ENCODE measurements at places on chromosomes 5 and 9.

DNA sequence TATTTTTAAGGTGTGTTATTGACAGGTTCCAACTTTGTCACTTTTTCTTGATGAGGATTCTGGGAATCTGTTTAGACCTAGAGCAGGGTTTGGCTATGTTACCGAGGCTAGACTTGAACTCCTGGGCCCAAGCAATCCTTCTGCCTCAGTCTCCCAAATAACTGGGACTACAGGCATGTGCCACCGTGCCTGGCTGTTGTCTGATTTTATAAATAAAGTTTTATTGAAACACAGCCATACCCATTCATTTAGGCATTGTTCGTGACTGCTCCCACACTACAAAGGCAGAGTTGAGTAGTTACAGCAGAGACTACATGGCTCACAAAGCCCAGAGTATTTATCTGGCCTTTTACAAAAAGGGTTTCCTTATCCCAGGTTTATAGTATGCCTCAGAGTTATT is 80.5 kb upstream of the TTC23L start:
- DNase-seq: no peak

GRCh38 chr5:143871672-143872071 is 59.7 kb downstream of the HMHB1 start:
- DNase-seq: no peak

- DNase-seq: no peak
These were observed 22.6 kb downstream of the MRRF start for GRCh38 chr9:122287214-122287720.

GRCh38 chr9:104778802-104779201 is 14.9 kb downstream of the NIPSNAP3B start:
- no peak for DNase-seq

- DNase-seq: no peak
These were observed 18.9 kb downstream of the DPYSL3 start for GRCh38 chr5:147490989-147491388.

DNA sequence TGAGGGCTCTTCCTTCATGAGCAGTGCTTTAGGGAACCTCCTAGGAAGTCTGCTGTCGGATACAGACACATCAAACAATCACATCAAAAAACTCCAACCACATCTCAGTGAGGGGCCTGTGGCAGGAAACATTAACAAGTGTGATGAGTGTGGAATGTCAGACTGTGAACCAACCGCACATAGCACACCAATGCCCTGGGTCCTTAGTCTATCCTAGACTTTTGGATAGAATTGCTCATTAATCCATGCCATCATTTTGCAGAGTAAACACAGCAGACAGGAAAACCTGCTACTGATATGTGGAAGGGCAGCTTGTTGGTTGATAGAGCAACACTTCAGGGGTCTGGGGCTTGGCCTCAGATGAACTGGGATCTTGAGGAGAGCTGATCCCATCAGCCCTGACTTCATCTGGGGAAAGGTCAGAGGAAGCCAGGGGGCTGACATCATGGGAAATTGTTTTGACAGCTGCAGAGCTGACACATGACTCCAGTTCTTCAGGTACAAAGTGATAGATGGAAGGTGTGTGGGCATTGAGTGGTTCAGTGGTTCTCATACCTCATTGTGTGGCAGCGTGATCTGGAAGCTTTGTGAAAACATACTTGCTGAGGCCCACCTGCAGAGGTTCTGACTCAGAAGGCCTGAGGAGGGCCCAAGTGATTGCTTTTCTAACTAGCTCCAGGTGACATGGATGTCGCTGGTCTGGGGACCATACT is 193.3 kb downstream of the DIRAS2 start:
- DNase-seq: no peak

DNA sequence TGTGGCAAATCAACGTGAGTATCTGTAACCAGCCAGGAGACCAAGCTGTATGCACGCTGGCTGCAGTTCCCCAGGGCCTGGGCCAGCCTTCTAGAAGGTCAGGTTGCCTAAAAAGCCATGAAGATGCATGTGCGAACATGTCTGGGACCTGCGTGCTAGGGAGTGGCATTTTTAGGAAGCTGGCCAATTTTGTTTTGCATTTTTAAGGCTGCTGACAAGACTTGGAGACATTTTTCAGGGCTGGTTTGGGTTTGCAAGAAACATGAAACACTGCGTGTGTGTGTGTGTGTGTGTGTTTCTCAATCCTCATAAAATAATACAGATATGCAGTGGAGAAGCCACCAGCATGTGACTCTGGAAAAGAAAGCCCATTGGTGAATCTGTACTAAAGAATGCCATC is 5.1 kb downstream of the TGFBI start:
- DNase-seq: no peak

- no peak for DNase-seq
These were observed 201.2 kb upstream of the ARRDC3 start for GRCh38 chr5:91584352-91584751.

- no peak for DNase-seq
These were observed 724 bp downstream of the NR2F1-AS1 start for GRCh38 chr5:93580063-93580926.

- DNase-seq: no peak
These were observed 136.3 kb upstream of the RASEF start for GRCh38 chr9:83199240-83199639.

DNA sequence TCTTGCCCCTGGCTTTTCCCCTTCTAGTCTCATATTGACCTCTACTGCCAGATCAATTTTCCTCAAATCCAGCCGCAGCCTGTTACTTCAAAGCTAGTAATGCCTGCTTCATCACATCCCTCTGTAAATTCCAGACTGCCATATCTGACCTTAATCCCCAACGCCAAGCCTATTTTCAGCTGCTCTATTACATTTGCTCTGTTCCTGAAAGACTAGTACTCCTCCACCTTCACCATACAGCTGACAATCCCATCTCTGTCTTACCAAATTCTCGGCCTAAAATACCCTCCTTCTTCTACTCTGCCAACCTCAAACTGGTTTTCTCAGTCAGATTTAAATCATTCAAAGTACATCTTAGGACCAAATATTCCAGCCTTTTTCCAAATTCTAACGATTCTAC is 420.2 kb downstream of the RAB3C start:
- DNase-seq: no peak

GRCh38 chr5:142934051-142934762 is 164.0 kb downstream of the ARHGAP26 start:
- no peak for DNase-seq

- no peak for DNase-seq
These were observed 16.5 kb upstream of the RLN2 start for GRCh38 chr9:5321058-5321457.

DNA sequence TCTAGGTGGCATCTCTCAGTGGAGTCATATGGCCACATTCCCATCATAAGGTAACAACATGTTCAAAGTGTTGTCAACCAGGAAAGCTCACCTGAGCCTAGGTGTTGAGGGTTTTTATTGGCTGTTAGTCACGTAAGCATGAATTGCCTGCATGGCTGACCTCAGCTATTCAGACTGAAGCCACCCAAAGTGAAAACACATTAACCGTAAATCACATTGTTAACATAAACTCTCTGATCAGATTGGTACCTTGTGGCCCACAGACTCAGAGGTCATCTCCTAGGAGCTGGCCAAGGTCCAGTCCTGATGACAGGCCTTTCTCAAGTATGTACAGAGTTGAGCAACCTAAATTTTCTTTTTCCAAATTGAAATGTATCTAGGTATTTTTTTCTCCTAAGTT is 26.7 kb downstream of the SRFBP1 start:
- no peak for DNase-seq

DNA sequence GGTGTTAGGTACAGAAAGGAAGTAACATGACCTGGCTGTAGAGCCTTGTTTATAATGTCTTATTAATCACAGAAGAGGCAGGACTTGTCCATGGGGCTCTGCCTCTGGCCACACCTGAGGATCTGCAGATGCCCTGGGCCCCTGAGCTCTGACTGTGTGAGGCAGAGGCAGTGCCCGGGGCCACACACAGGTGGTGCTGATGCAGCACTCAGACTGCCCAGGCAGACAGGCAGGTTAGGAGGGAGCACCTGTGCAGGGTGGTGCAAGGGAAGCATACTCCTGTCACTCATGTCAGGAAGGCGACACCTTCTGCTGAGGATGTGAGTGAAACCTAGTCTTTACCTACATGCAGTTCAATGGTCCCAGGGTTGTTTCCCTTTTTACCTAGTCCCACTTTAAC is 88.7 kb downstream of the CFAP90 start:
- no peak for DNase-seq

- DNase-seq: no peak
These were observed 244.4 kb downstream of the FSTL4 start for GRCh38 chr5:133367984-133368383.

- no peak for DNase-seq
These were observed 219.1 kb downstream of the NDUFS4 start for GRCh38 chr5:53779541-53779981.

DNA sequence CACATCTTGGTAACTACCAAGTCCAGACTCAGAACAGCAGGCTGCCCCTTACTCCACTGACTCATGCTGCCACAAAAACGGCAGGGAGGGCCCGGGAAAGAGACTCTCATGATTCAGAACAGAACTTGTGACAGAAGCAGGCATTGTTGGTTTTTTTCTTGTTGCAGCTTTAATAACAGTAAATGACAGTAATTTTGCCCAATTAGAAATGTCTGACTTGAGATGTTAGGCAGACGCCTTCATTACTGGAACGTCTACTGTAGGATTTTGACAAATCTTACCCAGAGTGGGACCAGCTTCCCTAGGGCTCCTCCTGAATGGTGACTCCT is 77.9 kb downstream of the SEMA5A start:
- DNase-seq: no peak

DNA sequence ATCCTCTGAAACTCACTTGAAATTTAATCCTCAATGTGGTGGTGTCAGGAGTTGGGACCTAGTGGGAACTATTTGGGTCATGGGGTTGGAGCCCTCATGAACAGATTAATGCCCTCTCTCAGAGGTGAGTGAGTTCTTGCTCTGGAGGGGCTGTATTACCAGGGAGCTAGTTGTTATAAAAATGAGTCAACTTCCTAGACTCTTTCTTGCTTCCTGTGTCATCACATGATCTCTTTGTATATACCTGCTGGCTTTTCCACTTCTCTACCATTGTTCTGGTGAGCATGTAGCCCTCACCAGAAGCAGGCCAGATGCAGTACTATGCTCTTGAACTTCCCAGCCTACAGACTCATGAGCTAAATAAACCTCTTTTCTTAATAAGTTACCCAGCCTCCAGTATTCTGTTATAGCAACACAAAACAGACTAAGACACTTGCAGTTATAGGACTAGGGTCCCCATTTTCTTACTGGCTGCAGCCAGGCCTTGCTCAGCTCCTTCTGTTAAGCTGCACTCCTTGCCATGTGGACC is 127.5 kb downstream of the SUSD1 start:
- no peak for DNase-seq

DNA sequence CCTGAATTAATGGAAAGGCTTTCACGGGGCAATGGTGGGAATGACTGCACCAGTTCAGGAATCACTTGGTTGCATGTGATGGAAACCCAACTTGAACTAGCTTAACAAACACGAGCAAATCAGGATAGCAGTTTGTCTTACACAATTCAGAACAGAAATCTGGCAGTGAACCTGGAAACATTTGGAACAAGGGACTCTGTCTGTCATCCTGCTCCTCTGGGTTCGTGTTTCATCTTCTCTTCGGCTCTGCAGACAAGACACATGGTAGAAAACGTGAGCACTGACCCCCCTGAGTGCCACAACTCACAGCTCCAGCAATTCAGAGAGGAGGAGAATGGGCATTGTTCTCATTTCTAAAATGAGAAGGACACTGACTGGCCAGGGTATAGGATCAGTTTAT is 218.1 kb upstream of the NREP start:
- DNase-seq: no peak

GRCh38 chr5:154811239-154811638 is 39.2 kb downstream of the FAXDC2 start:
- no peak for DNase-seq

DNA sequence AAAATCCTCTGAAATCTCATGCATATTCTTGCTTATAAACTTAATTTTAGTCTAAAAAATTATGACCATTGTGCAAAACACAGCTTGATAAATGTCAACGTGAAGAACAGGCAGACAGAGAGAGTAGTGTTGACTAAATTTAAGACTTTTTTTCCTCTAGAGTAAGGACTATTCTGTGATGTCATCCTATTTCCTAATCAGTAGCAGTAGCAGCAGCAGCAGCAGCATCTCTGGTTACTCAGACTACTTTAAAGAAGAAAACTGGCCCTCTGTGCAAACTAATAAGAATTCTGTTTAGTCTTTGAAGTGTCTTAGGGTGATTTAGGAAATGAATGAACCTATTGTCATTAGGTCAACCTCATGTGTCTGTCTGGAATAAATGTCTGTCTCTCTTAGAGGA is 403.0 kb downstream of the HINT1 start:
- DNase-seq: no peak

GRCh38 chr5:126351153-126351552 is 72.1 kb upstream of the GRAMD2B start:
- no peak for DNase-seq

DNA sequence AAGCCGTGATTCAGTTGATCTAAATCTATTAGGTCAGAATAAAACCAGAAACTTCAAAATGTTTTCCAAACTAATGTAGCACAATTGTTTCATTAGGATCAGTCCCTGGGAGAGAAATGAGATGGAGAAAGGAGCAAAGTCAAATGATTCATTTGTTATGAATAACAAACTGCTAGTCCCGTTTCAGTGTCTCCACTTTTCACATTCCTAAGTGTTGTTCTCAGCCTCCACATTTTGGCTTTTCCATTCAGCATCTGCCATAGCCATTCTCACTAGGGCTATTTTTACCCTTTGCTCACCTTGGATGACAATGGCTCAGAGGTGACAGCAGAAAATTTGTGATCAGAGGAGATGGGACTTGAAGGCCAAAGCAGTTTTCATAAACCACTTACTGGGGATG is 314.1 kb upstream of the KIF2A start:
- DNase-seq: no peak

Data from activated CD4-positive, alpha-beta T cell treated with anti-CD3 and anti-CD28 coated beads for 24 hours (primary cell).